ENCODE measurements at places on chromosomes 2 and 18.

DNA sequence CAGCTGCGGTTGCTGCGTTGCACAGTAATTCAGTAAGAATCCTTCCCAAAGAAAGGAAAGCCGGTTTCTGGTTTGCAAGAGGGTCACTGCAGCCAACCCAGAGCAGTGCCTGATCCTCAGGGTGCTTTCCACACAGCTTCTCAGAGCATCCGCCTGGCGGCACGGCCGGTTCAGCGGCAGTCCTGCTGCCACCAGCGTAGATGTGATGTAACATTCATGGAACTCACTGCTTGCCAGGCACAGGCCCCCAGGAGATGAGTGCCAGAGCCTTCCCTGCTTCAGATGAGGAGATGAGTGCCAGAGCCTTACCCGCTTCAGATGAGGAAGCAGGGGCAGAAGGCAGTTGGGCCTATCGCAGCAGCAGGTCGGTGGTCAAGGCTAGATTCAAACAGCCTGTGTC, 230.2 kb downstream of the GBX2 start:
- no peak for DNase-seq

- no peak for DNase-seq
These were observed 228.0 kb downstream of the IKZF2 start for GRCh38 chr2:212923393-212923792.

GRCh38 chr2:172869861-172870260, 134.2 kb downstream of the RAPGEF4 start:
- no peak for DNase-seq

- no peak for DNase-seq
These were observed 162.2 kb downstream of the ALPK2 start for GRCh38 chr18:58466636-58467205.

GRCh38 chr2:223082706-223083105, 30.7 kb downstream of the KCNE4 start:
- DNase-seq: no peak

- DNase-seq: no peak
These were observed 52.6 kb upstream of the UNC80 start for GRCh38 chr2:209719034-209719433.

All from heart right ventricle (tissue), 16 donors.